EH (cell line): ENCODE measurements at places on chromosomes 13 and 19.
A peak's percentile ranks its signal among the peaks of the same experiment; 100 is the strongest.

DNA sequence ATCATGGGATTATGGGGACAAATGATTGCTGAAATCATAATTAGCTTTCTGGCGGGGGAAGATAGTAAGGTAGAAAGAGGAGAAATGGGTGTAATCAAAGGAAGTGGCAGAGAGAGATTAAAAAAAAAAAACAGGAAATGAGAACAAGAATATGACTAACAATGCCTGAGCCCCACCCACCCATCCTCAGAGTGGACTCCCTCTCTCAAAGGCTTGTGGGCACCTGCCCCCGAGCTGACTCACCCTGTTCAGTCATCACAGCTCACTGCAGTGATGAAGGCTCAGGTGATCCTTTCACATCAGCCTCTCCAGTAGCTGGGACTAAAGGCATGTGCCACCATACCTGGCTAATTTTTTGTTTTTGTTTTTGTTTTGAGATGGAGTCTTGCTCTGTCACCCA, 26.4 kb upstream of the TPT1 start:
- peak; percentile 89 for DNase-seq

- DNase-seq, result peak; percentile 41
Observed at GRCh38 chr19:40744554-40745401, 5.5 kb downstream of the ACTMAP start.

GRCh38 chr13:101398191-101398590, 18.1 kb downstream of the NALCN start:
- peak; percentile 84 for DNase-seq

DNA sequence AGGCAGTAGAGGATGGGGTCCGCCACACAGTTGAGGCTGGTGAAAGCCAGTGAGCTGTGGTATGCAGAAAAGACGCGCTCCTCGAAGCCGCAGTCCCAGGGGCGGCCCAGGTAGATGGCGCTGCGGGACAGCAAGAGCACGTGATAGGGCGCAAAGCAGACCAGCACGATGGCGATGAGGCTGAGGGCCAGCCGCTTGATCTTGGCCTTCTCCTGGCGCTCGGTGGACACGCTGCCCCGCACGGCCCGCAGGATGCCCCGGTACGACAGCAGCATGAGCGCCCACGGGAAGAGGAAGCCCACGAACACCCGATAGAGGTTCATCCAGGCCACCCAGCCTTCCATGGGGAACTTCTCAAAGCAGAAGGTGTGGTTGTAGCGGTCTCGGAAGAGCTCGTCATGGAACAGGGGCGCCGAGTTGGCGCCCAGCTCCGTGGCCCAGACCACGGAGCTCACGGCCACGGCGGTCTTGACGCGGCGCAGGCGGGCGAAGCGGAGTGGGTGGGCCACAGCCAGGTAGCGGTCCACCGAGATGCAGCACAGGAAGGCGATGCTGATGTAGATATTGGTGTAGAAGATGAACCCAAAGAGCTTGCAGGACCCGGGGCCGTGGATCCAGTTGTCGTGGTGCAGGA, 6.5 kb upstream of the OPA3 start:
- DNase-seq, result peak; percentile 62

- DNase-seq, result no peak
Observed at GRCh38 chr13:96993634-96994016, 651 bp downstream of the OXGR1 start.

DNA sequence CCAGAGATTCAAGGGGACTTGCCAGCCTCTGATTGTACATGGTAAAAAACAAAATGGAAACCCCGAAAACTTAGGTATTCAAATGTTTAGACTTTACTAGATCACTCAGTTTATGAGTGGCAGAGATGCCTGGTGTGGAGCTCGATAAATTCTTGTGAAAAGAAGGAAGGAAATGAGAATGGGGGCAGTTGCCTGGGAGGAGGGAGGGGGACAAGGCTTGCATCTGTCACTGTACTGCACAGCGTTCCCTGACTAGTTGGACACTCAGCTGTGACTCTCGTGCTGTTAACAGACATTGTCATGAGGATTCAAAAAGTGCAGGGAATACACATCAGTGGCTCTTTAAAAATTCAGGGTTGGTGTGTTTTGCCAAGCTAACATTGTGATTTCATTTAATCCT, 232.9 kb downstream of the ZIC5 start:
- no peak for DNase-seq

- peak; percentile 64 for DNase-seq
Observed at GRCh38 chr19:799076-799881, 2.0 kb downstream of the PTBP1 start.

DNA sequence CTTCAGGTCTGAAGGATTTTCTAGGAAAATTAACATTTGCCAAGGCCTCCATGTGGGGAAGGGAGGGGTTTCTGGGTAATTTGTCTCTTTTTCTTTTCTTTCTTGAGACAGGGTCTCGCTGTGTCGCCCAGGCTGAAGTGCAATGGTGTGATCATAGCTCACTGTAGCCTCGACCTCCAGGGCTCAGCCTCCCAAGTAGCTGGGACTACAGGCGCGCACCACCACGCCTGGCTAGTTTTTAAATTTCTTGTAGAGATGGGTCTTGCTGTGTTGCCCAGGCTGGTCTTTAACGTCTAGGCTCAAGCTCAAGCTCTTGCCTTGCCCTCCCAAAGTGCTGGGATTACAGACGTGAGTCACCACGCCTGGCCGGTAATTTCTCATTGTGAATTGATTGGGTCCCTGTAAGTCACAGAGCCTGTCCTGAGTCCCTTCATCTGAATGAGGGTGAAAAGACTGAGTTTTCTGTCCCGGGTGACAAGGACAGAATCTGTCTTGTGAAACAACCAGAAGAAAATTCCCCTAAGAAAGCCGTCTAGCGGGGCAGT, 10.0 kb upstream of the SPC24 start:
- peak; percentile 74 for DNase-seq

DNA sequence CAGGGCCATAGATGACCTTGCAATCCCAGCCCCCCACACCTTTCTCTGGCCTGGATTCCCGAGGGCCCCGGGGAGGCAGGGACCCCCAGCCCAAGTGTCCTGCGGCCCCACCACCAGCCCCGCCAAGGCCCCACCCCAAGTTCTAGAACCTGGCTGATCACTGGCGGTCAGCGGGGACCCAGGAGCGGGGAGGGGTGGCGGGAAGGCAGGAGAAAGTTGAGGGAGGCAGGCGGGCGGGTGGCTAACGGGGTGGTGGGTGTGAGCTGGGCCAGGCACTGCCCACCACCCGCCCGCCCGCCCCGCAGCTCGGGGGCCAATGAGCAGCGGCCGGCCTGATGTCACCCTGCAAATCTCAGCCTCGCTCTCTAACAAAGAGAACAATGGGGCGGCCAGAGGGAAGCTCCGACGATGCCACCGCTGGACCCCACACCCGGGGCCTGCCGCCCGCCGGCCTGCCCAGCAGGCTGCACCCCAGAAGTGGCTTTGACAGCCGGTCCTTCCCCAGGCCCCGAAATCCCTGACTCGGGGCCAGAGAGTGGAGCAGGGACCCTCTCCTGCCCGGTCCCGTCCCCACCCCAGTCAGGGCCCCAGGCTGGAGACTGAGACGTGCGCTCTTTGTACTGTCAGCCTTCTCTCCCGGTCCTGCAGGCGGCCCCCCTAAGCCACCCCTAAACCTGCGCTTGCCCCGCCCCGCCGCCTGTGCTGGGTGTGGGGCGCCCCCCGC, 1.6 kb downstream of the MEX3D start:
- peak; percentile 89 for DNase-seq

DNA sequence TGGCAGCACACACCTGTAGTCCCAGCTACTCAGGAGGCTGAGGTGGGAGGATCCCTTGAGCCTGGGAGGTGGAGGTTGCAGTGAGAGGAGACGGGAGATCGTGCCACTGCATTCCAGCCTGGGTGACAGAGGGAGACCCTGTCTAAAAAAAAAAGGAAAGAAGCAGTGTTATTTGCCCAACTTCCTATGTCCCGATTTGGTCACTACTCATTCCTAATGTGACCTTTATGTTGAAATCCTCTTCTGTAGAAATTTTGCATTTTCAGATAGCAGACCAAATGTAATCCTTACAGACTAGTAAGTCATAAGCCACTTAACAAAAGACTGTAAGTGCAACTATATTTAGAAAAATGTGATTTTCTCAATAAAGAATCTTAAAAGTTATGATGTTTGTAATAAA, 18.2 kb upstream of the STK24 start:
- no peak for DNase-seq

GRCh38 chr13:74287724-74288169, 153.5 kb upstream of the KLF12 start:
- peak; percentile 75 for DNase-seq

DNA sequence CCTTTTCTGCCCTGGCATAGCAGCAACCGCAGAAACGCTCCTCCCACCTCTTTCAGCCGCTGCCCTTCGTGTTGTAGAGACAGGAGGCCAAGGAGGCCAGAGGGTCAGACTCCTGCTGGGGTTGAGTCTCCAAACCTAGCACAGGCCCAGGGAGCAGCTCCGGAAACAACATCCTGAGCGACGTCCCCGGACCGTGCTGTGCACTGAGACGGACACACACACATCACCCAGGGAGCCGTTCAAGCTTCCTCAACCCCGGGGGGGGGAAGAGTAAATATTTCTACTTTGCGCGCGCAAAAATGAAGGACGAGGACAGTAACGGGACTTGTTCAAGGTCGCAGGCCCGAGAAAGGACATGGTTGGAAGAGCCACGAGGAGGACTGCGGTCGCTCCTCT, 657 bp downstream of the ZNF550 start:
- DNase-seq, result peak; percentile 40

GRCh38 chr13:32314271-32315237, 609 bp downstream of the ZAR1L start:
- DNase-seq, result peak; percentile 44

DNA sequence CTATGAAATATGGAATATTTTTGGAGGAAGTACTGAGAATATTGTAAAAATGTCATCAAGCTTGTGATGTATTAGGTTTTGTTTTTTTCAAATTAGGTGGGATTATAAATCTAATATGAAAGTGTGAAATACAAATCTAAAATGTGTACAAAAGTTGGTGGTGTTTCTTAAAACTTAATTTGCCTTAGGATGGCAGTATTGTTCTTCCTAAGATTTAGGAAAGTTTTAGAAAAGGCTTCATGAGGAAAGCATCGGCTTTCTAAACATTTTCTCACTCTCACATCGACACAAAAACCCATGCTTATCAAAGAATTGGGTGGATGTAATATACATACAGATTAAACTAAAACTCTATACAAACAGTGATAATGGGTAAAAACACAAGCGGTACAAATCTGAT, 972.0 kb upstream of the PCDH20 start:
- no peak for DNase-seq

DNA sequence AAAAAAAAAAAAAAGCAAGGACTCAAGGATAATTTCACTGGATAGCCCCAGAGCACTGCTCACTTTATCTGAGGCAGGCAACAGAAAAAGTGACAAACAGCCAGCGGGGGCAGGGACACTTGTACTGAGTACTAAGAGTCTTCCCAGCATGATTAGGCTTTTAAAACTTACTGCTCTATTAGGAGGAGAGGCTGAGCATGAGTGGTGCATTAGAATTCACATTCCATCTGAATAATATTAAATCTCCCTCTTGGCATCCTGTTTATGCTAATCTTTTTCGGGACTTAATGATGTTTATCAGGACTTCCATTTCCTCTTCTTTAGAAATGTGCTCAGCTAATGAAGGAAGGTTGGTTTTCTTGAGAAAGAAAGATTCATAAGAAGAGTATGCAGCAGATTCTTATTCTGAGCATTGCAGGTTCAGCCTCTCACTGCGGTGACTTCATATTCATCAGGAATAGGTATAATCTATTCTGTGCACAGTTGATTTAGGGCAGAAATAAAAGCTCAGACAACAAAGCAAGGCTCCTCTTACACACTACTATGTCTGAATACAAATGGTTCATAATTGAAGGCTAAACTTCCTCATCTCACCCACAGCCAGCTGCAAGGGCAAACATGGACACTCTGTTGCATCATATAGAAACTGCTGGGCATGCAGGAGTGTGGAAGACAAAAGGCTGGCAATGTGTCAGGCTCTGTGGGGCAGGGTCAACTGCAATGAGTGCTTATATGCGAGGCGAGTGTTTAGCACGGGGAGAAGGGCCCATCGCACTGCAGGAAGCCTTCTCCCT, 107.0 kb downstream of the KL start:
- peak; percentile 94 for DNase-seq

DNA sequence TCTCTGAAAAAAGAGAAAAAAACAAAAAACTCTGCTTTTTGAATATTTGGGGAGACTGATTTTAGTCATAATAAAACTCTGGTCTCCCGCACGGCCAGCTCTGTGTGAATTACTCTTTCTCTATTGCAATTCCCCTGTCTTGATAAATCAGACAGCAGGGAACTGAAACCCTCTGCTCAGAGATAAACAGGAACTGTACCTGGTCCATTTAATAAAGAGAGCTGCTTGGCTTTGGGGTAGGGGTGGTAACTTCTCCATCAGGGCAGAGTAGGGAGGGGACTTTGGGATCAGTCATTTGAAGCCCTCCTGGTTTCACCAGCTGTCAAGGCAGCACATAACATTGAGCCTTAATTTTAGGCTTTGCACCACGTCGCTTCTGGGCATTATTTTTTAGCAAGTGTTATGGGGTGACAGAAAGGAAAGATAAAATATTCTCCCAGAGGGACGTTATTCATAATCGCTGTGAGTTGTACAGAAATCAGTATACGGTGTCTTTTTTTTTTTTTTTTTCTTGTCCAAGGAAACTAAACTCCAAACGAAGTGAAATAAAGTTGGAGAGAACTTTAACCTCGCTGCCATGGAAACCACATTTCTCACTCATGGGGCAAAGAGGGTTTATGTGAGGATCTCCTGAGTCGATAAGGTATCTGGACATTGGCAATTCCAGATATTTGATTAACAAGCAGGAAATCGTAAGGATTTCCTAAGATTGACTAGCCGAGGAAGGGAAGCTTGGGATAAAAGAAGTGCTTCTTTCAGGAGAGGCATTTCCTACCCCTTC, 99.0 kb upstream of the MRI1 start:
- DNase-seq, result no peak

- DNase-seq, result no peak
Observed at GRCh38 chr19:3609779-3610719, 3.4 kb upstream of the TBXA2R start.

DNA sequence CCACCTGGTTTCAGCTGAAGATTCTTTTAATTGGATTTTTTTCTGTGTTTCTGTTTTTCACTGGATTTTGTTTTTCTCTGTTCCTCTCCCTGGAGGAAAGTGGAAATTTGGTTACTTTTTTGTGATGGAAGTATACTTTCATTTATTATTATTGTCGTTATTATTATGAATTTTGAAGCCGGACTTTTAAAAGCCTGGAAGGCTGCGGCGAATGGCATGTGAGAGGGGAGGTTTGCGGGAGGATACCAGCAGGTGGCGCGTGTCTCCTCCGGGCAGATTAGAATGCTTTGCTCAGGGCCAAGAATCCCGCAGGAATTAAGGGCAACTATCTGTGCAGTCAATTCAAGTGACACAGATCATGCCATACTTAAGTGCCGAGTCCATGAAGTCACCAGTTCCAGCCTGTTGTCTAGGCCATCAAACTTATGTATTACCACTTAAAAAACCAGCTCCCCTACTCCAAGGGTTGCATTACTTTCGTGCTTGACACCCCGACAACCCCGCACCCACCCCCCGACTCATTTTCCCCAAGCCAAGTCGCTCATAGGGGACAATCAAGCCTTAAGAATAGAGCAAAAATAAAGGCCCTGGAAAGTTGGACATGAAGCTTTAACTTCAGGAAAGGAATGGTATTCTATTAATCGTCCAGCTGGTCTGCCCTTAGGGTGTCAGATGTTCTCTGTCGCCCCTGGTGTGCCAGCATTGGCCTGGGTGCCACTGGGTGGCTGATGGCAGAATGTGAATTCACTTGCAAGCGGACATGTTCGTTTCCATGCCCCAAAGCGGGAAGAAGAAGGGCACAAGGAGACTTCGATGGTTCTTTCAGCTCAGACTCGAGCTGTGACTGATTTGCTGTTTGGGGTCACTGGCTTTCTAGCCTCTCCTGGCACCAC, 1.3 kb upstream of the LRCH1 start:
- peak; percentile 86 for DNase-seq
